ENCODE measurements at places on chromosomes 5 and 9.

DNA sequence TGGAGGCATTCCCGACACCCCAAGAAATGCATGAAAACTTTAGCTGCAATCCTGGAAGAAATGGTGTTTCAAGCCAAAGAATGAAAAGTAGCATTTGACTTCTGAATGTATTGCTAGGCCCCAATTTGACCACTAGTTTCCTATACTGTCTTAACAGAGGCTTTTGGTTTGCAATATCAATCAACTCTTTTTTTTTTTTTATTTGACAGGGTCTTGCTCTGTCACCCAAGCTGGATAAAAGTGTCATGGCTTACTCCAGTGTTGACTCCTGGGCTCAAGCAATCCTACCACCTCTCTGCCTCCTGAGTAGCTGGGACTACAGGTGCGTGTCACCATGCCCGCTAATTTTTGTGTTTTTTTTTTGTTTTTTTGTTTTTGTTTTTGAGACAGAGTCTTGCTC, 3.2 kb upstream of the GPR107 start:
- DNase-seq, result no peak

- no peak for DNase-seq
Observed at GRCh38 chr5:56128113-56128512, 105.0 kb downstream of the ANKRD55 start.

GRCh38 chr5:128919542-128919941, 45.7 kb upstream of the SLC27A6 start:
- DNase-seq, result no peak

DNA sequence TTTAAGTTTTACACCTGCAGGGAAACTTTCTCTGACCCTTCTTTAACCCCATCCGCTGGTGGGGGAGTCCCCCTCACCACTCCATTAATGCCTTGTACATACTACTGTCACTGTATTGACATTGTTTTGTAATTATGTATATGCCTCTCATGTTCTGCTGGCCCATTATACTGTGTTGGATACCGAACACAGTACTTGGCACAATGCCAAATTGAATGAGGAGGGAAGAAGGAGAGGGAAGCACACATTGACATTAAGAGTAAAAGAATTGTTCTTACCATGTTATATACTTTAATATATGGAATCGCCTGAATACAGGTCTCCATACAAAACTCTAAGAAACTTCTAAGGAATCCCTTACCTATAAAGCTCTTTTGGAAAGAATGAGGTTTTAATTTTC, 73.6 kb upstream of the GRHPR start:
- DNase-seq, result no peak

DNA sequence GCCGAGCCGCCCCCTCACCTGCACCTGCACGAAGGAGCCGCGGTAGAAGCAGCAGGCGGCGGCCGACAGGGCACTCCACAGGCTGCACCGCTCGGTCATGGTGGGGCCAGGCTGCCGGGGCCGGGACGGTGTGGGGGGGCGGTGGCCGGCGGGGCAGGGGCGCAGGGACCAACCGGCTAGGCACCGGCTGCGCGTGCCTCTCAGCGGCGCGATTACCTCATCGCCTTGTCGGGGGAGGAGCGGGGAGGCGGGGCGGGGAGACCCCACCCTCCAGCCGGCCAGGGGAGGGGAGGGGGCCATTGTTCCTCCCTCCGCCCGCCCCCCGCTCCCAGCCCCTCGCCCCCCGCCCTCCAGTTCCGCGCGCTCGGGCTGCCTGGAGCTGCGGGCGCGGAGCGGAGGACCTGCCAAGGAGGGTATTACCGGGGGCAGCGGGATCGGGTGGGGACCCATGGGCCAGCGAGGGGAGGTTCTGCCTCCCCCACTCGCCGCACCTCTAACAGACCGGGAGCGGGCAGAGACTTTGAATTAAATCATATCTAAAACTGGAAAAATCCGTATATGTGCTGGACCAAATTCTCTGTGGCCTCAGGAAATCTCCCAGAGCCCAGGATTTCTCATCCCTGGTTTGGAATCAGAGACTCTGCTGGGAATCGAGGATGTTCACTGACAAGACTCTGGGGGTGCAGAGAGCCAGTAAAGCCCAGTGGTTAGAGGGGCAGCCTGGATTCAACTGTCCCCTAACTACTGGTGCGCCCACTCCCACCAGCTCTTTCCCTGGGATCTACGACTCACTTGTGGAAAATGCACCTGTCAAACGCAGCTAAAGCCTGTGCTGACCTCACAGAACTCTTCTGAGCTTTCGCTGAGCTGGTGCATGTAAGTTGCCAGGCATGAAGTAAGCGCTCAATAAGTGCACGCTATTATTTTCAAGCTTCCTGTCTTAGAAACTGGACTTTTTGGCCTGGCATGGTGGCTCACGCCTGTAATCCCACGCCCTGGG, 20.3 kb upstream of the TOR2A start:
- no peak for DNase-seq

DNA sequence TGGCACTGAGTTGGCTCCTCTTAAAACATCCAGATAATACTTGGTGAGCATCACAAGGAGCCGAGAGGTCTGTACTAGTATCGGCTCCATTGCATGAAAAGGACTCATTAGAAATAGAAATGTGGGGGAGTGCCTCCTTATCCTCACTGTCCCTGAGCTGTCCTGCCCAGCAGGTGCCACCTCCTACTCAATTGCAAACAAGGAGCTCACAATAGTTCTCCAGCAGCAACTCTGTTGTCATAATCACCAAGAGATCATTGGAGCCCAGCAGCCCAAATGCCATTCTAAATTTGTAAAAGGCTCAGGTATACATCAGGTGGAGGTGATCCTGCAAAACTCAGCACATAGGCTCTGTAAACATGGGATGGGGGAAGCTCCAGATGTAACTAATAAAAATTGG, 99.1 kb downstream of the PLK2 start:
- DNase-seq, result no peak

DNA sequence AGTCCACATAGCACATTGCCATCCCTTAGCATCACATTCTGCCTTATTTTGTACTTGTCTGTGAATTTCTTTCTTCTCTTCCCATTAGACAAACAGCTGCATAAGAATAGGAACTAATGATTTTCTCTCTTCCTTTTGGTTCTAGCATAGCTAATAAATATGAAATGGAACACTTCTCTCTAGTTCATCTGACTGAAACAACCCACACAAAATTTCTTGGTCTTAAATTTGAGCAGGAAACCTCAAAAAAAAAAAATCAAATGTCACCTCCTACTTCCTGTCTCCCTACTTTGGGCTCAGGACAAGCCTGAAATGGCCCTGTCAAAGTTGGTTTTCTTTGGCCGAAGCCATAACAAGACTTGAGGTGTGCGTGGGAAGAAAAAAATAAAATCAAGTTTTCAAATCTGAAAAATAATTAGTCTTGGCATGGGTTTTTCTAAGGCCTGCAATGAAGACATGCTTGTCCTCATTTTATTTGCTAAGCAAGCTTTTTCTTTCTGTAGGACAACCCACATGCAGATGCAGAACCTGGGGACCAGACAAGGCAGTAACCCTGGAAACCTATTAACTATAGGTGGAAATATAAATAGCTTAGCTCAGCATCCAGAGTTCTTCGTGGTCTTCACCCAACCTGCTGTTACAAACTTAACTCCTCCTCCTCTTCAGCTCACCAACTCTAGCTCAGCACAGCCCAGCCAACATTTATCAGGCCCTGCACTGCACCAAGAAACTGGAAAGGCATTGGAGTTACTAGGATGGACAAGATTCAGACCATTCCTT, 523.5 kb upstream of the KLF4 start:
- no peak for DNase-seq

DNA sequence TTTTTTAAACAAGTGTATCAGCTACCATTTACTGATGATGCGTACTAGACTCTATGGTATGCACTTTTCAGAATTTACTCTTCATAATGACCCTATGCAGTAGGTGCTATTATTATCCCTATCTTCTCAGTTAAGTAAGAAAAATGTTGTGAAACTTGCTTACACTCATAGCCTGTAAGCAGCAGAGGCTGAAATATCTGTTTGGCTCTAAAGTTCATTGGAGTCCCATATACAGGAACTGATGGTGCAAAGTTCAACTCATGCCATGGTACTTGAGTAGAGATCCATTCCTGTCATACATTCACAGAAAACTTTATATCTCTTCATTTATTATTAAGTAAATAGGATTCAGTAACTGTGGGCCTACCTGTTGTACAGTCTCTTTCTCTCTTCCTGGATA, 41.4 kb upstream of the CCDC112 start:
- DNase-seq, result no peak

- DNase-seq, result no peak
Observed at GRCh38 chr5:143261748-143262392, 141.6 kb downstream of the NR3C1 start.

DNA sequence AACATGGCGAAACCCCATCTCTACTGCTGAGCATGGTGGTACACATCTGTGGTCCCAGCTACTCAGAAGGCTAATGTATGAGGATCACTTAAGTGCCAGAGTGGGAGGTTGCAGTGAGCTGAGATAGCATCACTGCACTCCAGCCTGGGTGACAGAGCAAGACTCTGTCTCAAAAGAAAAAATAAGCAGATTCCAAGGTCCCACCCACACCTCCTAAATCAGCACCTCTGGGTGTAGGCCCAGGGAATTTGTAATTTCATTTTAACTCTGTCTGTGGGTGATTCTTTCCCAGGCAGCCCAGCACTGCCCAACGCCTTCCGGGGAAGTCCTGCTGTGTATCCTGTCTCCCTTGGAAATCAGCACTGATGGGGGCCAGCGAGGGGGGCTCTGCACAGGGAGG, 12.5 kb downstream of the CAMK2A start:
- no peak for DNase-seq

DNA sequence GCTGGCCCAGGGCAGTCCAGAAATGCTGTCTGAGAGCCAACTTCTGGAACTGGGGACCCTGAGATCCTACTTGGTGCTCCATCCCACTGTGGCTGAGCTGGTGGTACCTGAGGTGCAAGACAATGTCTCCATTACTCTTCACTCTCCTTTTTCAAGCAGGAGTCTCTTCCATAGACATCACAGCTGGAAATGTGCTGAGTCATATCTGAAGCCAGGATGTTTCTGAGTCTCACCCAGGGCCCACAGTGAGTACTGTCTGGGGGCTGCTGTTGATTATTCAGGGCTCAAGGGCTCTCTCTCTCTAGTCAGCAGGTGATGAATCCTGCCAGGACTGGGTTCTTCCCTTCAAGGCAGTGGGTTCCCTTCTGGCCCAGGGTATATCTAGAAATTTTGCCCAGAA, 145.2 kb upstream of the TAS2R1 start:
- no peak for DNase-seq

DNA sequence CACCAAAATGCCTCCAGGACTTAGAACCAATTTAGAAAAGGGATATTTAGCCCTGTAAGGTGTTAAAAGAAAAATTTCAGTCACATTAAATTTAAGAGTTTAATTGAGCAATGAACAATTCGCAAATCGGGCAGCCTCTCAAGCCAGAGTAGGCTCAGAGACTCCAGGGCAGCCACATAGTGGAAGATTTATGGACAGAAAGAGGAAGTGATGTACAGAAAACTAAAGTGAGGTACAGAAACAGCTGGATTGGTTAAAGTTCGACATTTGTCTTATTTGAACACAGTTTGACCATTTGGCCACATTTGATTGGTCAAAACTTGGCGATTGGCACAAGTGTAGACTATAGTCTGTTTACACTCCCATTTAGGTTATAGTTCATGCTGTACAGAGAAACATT, 525.9 kb upstream of the ZNF608 start:
- no peak for DNase-seq

DNA sequence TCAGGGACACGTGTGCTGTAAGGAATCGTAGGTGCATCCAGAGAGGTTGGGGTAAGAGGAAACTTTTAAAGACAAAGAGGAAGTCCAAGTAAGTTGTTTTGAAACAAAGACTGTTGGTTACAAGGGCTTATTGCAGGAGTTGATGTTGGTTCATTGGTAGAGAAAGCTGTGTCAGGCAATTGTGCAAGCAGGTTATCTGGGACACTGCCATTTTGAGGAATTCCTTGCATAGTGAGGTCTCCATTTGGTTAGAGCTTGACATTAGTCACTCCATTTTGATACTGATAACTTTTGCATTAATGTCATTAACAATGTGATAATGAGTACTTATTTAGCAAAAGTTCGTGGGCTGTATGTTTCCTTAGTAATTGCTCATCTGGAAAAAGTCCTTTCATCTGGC, 24.9 kb downstream of the CNOT6 start:
- no peak for DNase-seq

DNA sequence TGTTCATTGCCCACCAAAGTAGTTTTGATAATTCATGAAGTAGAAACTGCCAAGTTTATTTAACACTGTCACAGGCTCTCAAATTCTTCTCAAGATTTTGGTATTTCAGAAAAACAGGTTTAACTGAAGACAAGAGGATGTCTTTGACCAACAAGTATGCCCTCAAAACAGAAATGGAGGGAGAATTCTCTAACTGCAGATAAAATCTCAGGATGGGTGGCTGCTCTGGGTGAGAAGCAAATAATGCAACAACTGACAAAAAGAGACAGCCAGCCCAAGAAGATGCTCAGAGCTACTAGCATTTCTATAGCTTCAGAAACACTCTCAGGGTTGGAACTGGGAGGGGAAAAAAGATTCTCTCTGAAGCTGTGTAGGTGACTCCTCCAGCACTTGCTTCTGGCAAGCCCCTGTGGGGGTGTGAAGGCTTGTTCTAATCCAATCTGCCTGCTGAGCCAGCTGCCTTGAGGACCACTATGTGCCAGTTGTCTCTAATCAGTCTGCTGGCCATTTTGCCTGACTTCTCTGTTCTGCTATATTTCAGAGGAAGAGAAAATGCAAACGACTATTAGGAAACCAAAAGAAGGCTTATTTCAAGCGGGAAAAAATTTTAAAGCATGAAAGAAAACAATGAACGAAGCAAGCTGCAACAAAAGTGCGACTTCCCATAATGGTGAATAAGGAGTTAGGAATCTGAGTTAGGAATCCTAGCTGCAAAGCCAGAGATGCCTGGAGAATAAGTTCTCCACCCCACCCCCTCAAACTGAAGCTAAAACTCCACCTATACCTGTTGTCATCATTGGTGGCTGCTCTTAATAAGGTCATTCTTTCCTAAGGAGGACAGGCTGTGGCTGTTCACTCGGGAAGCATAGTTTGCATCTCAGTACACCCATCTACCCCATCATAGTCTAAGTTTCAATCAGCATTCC, 147.5 kb downstream of the GNAQ start:
- no peak for DNase-seq

DNA sequence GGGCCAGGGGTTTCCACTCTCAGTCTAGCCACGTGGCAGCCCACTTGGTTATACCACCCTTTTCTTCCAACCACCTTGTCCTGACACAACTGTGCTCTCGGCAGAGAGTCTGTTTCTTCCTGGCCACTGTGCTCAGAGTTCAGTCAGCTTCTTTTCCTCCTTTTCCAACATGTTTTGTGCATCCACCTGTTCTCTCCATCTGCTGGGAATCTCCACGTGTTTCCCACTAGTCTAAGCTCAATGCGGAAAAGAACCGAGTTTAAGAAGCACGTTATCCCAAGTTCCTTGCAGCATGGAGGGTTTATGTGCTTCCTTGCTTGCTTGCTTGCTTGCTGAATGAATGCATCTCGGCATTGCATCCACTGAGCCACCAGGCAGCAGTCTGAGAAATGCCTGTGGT, 543.6 kb upstream of the DAP start:
- no peak for DNase-seq

DNA sequence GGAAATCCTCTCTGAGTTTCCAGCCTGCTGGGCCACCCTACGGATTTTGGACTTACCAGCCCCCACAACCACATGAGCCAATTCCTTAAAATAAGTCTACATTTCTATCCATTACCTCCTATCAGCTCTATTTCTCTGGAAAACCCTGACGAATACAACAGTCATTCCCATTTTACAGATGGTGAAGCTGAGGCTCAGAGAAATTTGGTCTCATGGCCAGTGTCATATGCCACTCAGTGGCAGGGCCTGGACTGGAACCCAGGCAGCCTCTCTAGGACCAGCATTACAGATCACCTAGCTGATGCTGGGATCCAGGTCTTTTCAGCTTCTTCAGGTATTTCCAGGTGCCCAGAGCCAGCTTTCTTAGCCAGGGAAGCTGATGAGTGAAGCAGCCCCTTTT, 45.0 kb upstream of the SH3PXD2B start:
- no peak for DNase-seq
